ENCODE measurements at places on chromosomes 2 and 18.

GRCh38 chr2:99867770-99868169, 274.6 kb downstream of the AFF3 start:
- DNase-seq, result no peak

GRCh38 chr2:12259493-12259892, 457.2 kb upstream of the TRIB2 start:
- no peak for DNase-seq

GRCh38 chr2:56729212-56729611, 545.4 kb downstream of the CCDC85A start:
- no peak for DNase-seq

DNA sequence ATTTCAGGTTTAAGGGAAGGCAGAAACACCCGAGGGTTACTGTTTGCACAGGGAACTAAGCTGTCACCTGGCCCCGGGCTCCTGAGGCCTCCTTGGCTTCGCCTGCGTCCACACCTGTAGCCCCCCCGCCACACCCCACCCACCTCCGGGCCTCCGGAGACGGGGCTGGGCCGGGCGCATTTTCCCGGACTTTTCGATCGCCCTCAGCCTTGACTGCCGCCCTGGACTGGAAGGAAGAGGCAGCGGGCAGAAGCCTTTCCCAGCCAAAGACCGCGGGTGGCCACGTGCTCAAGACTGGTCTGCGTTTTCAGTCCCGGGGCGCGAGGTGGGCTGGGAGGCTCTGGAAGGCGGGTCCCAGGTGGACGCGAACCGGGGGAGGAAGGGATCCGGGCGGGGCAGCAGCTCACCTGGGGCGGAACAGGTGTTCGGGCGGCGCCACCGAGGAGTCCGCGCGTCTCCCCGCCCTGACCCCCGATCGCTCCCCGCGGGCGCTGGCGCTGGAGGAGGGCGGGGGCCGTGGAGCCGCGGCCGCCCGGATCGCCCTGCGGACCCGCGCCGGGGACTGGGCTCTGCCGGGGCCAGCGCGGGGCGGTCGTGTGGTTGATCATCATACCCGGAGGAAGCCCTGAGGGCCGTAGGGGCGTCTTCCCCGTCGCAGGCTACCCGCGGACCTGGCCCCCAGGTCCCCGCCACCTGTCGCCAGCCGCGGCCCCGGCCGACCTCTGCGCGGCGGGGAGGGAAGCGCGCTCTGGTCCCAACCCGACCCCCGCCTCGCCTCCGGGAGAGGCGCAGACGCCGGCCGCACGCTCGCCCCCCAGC, 3.2 kb downstream of the ID2 start:
- DNase-seq, result no peak

- no peak for DNase-seq
Observed at GRCh38 chr2:37912056-37912455, 13.0 kb upstream of the RMDN2 start.

DNA sequence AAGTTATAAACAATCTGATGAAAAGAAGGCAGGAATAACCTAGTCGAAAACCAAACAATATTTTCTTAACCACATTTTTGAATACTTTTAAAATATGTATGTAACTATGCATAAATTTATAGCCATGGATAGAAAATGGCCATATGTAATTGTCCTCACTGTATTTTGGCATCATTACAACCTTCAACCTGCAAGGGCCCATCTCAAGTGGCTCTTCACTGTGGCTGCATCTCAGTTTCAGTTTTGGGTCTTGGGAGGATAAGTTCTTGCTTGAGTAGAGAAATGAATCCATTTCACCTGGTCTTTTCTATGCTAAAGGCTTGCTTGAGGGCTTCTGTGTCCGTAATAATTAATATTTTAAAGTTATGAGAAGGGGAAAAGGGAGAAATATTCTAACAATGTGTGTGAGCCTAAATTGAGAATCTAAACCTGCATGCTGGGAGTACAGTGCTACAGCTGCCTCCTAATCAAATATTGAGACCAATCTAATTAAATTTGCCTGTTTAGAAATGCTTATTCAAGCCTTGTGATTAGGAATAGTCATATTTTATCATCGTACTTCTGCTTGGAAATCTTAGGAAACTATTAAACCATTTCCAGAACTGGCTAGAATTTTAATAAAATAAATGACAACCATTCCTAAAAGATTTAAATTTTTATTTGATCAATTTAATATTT, 92.5 kb downstream of the EML4 start:
- DNase-seq, result no peak

- DNase-seq, result no peak
Observed at GRCh38 chr2:215441560-215442400, 5.9 kb upstream of the FN1 start.

DNA sequence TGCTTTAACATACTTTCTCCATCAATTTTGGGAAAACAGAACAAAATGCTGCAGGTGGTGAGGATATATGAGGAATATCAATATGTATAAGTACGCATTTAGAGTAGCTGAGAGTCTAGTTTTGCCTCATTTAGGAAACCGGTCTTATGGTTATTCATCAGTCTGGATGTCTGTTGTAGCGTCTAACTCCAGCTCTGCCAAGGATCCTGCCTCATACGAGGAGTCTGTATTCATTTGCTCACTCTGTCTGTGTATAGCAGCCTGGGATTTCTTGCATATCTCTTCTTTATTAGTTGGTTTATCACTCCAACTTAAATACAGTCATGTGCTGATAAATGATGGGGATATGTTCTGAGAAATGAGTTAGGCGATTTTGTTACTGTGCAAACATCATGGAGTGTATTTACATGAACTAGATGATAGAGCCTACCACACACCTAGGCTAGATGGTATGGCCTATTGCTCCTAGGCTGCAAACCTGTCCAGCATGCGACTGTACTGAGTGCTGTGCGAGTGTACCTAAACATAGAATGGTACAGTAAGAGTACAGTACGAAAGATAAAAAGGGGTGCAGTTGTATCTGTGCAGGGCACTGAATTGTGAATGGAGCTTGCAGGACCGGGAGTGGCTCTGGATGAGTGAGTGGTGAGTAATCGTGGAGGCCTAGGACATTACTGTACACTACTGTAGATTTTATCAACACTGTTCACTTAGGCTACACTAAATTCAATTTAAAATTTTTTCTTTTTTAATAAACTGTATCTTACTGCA, 148.1 kb downstream of the ZNF407 start:
- DNase-seq, result no peak

GRCh38 chr2:234491897-234492296, 5.0 kb downstream of the ARL4C start:
- DNase-seq, result no peak

- no peak for DNase-seq
Observed at GRCh38 chr2:202237787-202238233, 587 bp downstream of the SUMO1 start.

DNA sequence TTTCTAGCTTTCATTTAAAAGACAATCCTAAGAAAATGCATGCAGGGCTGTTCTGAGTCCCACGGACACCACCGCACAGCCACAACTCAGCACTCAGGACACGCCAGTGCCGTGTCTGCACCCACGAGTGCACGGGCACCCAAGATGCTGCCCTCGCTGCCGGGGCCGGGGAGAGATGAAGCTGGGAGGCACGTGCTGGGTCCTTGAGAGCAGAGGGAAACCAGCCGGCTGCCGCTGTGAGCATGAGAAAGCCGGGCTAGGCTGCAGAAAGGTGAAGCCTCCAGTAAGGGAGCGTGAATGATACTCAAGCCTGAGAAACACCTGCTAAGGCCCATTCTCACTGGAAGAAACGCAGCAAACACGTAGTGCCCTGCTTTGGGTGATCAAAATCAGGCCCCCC, 4.8 kb downstream of the COPS9 start:
- no peak for DNase-seq

DNA sequence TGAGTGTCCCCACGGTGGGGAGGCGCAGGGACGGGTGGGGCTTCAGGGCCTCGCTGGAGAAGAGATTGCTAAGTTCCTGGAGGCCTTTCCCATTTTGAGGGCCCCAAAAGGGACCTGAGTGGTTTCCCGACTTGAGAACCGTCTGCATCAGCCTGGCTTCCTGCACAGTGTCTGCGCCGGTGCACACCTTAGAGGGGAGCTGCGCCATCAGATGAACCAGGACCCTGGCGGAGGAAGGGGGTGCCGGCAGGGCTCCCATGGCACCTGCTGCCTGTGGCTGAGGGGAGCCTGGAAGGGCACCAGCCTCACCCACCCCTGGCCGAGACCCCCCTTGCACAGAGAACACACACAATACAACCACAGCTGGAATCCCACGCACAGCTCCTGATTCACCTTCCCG, 465.1 kb upstream of the MYT1L start:
- DNase-seq, result no peak

- no peak for DNase-seq
Observed at GRCh38 chr18:69246027-69246426, 154.7 kb upstream of the DOK6 start.

DNA sequence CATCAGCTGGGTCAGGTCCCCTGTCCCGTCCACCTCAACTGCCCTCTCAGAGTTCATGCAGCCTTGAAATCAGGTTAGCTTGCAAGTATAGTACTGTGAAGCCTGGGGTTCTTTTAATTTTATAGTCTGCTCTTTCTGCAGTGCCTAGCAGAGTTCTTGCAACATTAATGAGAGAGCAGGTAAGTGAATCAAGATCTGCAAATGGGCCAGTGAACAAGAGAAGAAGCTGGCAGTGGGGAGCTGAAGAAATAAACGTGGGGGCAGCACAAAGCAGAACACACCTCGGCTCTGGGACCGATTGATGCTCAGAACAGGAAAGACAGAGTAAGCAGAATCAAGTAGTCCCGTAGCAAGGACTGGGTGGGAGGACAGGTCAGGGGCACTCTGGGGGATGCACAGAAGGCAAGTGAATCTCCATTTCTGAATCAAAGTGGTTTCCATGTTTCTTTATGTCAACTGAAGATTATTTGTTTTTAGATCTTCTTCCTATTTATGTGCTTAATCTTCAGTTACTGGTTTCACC, 675.5 kb downstream of the RNF144A start:
- DNase-seq, result no peak
